CD4-positive, alpha-beta T cell treated with Interleukin-17A for 1 hour (primary cell): ENCODE measurements at places on chromosomes 4 and X.

DNA sequence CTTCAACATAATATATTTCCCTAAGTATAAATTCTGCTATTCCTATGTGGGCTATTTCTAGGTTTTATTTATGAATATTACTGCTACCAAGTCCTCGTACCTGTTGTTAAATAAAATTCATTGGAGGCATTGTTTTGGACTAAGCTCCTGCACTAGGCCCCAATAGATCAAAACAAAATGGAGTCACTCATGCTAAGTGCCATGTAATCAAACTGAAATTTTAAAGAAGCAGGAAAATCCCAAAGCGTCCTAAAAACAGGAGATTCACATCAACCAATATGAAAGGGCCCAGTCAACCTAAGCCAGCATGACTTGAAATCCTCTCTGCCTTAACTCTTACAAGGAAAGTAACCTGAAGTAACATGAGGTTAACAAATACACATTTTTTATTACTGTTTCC, 743.2 kb downstream of the TRAM1L1 start:
- no peak for DNase-seq

- DNase-seq, result no peak
Observed at GRCh38 chr4:52750819-52751486, at the start of gene ERVMER34-1. Gene ERVMER34-1, minus strand, starts transcription at chr4:52751425. Its CDS starts 5,905 bp downstream, at chr4:52745520.

DNA sequence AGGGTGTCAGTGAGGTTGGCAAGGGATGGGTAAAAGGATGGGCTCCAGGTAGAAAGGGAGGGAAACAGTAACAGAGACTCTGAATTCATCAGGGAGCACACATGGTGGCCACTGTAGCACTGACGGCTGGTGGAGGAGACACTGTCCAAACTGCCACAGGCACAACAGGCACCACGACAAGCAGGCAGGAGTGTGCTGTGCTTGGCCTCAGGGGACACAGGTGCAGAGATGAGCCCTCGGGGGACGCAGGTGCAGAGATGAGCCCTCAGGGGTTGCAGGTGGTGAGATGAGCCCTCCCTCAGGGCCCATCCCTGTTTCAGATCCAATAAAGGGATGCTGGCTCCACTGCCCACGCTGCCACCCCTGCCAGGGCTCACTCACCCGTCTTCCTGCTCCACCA, 7.6 kb downstream of the PDE6B start:
- no peak for DNase-seq

DNA sequence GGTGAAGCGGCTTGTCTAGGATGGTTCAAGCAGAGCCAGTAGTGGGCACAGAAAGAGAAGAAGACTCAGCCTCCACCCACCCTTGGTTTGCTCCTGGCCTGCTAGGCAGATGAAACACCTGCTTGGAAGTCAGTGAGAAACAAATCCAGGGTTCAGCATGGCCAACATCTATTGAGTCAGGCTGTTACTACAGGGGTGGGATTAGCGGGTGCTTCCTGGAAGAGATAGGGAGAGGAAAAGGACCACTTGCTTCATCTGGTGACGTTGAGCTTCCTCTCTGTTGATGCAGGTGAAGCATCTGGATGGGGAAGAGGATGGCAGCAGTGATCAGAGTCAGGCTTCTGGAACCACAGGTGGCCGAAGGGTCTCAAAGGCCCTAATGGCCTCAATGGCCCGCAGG, 3.0 kb downstream of the MAGED2 start:
- DNase-seq, result no peak

DNA sequence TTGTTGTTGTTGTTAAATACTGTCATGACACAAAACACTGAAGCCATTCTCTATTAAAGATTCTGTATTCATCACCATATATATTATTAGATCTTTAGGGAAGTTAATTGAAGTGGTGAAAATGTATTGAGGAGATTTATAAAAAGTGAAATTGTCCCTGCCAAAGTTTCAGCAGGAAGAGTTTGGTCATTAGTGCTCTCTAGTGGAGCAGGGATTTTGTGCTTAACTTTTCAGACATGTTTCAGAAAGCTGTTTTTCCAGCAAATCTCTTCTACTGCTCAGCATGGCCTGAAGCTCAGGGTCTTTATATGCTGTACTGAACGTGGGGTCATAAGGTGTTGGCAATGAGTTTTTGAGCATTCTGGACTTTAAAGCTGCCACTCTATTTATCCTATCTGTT, 36.7 kb upstream of the CXXC4 start:
- no peak for DNase-seq

- DNase-seq, result no peak
Observed at GRCh38 chr4:143377611-143378099, 41.0 kb downstream of the GAB1 start.

DNA sequence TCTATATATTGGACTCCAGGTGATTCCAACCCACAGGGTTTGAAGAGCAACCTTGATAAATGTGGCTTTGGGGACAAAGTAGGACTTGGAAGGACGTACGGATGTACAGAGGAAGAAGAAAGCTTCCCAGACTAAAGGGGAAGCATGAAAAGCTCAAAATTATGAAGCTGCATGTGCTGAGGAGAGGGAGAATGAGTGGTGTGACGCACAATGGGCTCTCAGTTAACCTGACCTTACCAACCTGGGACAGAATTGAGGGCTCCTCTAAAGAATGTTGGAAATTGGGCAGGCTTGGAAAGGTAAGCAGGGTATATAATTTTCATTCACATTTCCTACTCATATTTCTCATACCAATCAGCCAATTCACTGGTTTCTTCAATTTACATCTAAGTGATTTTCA, 10.5 kb upstream of the TIGD2 start:
- DNase-seq, result no peak
